ENCODE measurements at places on chromosomes 16 and 17.

GRCh38 chr17:57603978-57604377 lies 141.1 kb downstream of the CCDC182 start:
- DNase-seq = no peak

DNA sequence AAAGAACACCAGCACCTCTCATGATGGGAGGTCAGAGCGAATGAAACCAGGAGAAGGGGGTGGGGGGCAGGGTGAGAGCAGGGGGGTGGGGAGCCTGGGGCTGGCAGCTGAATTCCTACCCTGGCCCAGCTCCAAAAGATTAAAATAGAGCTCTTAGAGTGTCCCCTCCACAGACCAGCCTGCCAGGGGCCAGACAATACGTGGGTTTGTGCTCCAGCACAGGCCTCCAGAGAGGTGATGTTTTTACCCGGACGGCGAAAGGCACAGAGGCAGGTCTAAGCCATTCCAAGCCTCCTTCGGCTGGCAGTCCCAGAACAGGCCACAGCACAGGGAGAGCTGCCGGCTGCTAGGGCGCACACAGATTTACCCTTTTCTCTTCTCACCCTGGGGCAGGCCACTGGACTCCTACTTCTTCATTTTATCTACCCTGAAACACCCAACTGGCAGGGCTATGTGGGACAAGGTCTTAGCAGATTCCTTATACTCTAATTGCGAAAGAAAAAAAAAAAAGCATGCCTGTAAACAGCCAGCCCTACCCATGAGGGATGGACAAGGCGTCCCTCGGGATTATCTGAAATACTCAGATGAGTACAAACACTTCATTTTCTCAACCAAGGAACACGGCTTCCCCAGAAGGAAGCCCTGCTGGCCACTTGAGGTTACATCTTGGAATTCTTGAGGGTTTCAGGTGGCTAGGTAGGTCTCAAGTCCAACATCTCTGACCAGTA lies 71.9 kb upstream of the NOG start:
- DNase-seq = no peak

DNA sequence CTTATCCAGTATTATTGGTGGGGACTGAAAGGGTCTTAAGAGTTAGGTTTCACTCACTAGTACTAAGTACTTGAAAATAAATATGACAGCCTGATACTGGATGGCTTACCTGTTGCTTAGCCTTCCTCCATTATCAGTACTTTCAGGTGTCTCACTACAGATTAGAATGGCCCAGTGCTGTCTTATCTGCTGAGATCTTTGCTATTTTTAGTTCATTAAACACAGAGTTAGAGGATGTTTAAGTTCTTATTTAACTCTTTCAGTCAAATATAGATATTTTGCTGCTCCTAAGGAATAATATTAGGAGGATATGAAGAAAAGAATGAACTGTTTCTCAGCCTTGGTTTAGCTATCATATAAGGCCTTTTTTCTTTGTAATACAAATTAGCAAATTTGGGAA lies 74.8 kb downstream of the NLK start:
- DNase-seq = no peak

DNA sequence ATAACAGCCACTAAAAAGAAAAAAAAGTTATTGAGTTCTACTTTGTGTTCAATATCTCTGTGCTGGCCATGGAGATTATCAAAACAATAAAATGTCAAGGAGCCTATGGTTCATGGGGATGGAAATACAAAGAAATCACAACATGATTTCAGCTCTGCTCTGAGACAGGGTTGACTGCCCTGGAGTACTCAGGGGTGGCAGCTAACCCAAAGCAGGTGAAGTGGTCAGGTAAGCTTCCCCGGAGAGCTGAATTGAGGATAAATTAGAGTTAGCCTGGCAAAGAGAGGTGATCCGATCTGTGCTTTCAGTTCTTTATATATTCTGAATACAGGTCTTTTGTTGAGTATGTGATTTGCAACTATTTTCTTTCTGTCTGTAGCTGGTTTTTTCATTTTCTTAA lies 119.3 kb upstream of the TMEM97 start:
- no peak for DNase-seq

DNA sequence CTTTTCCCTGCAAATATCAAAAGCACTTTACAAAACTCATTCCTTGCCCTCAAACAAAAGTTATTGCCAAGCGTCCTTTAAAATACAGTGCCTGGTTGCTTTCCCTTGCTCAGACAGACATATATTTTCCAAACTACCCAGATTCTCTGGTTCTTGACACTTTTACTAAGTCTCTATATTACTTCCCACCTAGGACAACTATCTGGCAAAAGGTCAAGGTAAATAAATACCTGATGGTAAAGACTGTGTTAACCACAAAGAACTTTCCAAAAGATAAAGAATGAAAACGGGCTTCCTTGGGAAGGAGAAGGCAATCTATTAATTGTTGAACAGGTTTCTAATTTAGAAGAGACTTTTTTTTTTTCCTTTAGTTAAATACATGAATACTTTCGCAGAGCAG lies 1.9 kb downstream of the HS3ST3A1 start:
- no peak for DNase-seq

DNA sequence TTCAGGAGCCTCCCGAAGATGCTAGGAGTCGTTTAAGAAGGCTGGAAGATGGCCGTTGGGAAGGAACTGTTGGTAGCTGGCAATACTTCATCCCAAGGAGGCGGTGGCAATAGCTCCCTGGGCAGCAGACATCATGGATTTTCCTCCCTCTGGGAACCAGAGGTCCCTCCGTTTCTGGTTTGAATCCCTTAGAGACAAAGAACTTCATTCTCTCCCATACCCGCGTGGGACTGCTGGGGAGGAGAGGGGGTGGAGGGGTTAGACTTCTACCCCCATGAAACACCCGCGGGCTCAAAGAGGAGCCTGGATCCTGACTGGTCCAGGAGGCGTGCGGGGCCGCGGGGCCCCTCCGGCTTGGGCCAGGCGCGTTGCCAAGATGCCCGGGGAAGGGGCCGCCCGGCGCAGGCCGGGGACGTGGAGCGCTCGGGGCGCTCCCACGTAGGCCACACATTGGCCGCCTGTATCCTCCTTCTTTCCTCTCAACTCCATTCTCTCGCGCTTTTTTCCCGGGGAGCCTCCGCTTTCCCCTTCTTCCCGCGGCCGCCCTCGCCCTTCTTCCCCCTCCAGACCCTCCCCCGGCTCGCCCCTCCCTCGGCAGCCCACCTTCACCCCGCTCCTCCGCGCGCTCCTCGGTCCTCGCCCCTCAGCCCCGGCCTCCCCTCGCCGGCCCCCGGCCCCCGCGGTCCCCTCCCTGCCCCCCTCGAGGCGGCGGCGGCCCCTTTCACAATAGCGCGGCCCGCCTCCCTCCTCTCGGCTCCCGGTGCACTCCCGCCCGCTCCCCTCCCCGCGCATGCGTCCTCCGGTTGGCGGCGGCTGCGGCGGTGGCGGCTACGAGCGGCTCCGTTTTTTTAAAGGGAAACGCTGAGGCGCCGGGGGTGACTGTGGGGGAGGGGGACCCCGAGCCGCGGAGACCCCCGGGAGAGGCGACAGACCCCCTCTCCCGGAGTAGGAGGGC lies at the start of gene MSL1:
TSS of gene MSL1 (plus strand) at position 791 of the 955 bp plus-strand sequence. CDS start 642 bp downstream, outside the sequence.
- peak; percentile 67 for DNase-seq

- no peak for DNase-seq
Observed at GRCh38 chr17:67203818-67204217, 41.2 kb downstream of the HELZ start.

- DNase-seq = no peak
Observed at GRCh38 chr16:88050952-88051660, 99.9 kb downstream of the BANP start.

- DNase-seq = no peak
Observed at GRCh38 chr16:7355758-7356157, 23.1 kb downstream of the RBFOX1 start.

GRCh38 chr17:50575581-50576210 lies 15.2 kb downstream of the CACNA1G start:
- no peak for DNase-seq

- no peak for DNase-seq
Observed at GRCh38 chr16:80744856-80745255, 59.5 kb downstream of the CDYL2 start.

DNA sequence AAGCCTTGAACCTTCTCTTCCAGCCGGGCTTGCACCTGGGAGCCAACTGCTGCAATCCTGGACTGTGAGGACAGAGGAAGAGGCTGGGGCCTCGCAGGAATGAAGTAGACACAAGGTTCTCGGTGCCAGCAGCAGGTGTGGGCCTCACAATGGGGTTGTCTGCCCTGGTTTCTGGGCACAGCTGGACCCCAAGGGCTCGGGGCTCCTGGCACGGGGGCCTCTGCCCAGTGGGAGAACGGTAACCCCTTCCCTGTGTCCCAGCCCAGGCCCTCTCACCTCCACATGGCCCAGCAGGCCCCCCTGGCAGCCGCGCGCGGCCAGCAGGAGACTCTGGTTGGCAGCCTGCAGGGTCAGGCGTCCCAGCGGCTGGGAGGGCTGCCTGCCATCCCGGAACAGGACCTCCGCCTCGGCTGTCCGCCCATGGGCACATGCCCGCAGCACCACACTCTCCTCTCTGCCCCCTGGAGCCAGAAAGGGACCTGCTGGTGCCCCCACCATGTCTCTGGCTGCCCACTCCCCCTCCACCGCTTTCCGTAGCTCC lies 46.9 kb downstream of the RMI2 start:
- DNase-seq = no peak

- DNase-seq = no peak
Observed at GRCh38 chr16:87334651-87335624, 17.7 kb upstream of the C16orf95 start.

GRCh38 chr17:2580661-2581060 lies 12.8 kb upstream of the PAFAH1B1 start:
- no peak for DNase-seq

- DNase-seq = no peak
Observed at GRCh38 chr17:77738751-77739531, 219.6 kb upstream of the TNRC6C start.

GRCh38 chr17:40618754-40619625 lies 28.6 kb downstream of the SMARCE1 start:
- no peak for DNase-seq

DNA sequence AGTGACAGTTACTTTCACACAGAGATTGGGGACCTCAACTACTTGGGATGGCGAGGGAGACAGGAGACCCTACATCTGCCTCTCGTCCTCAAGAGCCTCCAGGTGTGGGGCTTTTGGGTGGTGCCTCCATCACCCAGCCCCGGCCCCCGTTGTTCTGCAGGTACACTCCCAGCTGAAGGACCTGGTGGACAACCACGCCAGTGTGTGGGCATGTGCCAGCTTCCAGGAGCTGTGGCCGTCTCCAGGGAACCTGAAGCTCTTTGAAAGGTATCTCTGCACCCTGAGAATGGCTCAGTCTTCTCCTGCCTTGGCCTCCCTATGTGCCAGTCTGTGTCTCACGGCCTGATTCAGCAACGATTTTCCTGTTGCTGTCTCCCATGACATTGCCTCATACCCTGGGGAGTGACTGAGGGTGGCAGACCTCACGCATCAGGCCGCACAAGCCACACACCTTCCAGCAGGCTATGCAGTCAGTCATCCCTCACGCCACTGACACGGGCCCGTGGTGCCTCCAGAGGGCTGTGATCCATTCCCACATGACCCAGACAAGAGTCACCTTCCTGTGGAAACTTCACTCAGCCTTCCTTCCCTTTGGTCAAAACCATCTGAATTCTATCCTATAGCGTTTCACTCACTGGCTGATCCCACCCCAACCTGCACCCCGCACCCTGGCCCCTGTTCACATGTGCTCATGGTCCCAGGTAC lies 3.7 kb downstream of the CCNF start:
- no peak for DNase-seq

DNA sequence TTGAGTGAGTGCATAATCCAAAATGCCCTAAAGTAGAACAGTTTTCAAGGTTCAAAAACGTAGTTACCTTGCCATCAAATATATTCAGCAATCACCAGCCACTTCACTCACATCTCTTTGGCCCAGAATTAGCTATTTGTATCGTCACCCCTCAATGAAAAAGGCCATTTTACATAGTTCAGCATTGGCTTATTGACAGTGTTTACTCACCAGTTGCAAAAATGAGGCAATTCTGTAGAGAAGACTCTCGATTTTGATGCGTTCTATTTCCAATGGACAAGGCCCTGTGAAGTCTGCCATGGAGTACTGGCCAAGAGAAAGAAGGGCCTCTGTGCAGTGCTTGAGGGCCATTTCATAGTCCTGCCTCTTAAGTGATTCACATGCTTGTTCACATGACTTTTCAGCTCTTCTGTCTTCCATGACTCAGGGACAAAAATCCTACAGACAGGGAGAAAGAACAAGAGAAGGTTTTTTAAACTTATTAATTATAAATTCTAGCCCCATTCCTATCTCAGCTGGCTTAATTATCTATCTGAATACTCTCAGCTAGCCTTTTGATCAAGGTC lies 26.5 kb downstream of the HELZ start:
- no peak for DNase-seq

DNA sequence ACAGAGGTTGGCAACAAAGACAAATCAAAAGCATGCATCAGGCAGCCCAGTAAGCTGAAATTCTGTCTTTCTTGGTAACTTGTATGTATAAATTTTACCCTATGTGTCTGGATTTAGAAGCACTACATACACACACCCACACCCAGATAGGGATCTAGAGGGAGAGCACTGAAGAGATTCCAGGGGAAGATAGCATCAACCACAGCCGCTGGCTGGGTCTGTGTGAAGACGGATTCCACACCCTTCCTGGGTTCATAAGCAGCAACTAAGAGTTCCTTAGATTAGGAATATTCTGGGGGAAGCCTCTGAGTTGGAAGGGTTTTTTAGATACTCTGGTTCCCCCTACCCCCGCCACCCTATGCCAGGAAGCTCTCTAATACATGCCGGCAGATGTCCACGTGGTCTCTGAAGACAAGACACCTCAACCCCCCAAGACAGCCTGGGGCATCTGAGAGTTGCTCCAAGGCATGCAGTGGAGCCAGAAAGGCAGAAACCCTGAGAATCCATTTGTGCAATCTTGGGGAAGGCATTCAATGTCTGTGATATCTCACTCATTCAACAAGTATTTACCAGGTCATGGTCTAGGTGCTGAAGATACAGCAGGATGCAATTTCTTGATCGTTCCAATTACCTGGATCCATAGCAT lies 86.4 kb downstream of the NOG start:
- DNase-seq = no peak

- DNase-seq = no peak
Observed at GRCh38 chr16:57590654-57591085, 37.8 kb upstream of the ADGRG1 start.

GRCh38 chr17:8147141-8147804 lies 4.9 kb downstream of the PER1 start:
- DNase-seq = no peak

- peak; percentile 45 for DNase-seq
Observed at GRCh38 chr17:47850692-47851573, at the start of gene SP6. SP6 (minus strand) TSS chr17:47851163; CDS start chr17:47848429, 2,734 bp downstream.

DNA sequence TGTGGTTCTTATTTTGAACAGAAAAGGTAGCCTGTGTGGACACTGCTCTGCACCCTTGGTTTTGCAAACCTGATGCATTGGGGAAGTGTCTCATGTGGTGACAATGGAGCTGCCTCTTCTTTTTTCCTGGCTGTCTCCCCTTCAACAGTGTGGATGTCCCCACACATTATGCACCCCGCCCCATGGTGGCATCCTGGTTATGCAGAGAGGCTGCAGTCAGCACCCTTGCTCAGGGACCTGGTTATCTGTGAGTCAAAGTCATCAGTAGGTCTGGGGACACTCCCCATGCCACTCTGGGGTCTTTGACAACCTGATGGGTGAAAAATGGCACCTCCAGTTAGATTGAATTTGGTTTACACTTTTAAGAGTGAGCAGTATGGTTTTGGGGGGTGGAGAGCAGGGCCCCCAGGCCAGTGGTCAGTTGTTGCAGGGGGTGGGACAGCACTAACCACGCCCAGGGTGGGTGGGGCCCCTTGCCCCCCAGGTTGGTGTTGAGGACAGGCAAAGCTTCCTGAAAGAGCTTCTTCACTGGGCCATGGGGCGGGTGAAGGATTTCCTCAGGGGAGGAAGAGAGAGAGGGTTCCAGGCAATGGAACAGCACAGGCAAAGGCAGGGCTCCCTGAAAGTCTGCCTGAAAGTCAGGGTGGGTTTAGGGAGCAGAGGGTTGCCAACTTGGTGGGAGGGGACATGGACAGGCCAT lies 24.6 kb upstream of the KCNJ12 start:
- DNase-seq = no peak

All from T1000 (cell line).